ENCODE measurements at places on chromosomes 1 and 21.

- no peak for DNase-seq
Measured at GRCh38 chr21:39180429-39181019, 2.7 kb downstream of the PSMG1 start.

GRCh38 chr1:67191668-67192520 lies 25.6 kb downstream of the IL23R start:
- DNase-seq = no peak

GRCh38 chr1:51605961-51606723 lies 10.8 kb upstream of the OSBPL9 start:
- no peak for DNase-seq

GRCh38 chr1:225253173-225253572 lies 174.7 kb downstream of the LBR start:
- no peak for DNase-seq

DNA sequence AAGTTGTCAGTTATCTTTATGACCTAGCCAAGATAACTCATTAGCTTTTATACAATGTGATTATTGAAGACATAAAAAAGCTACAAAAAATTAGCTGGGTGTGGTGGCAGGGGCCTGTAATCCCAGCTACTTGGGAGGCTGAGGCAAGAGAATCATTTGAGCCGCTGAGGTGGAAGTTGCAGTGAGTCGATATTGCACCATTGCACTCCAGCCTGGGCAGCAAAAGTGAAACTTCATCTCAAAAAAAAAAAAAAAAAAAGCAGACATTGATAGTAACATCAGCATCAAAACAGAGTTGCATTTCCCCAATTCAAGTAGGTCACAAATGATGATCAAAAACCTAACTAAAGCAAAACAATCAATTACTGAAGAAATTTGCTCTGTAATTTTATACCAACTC lies 191.4 kb downstream of the PTGER3 start:
- no peak for DNase-seq

DNA sequence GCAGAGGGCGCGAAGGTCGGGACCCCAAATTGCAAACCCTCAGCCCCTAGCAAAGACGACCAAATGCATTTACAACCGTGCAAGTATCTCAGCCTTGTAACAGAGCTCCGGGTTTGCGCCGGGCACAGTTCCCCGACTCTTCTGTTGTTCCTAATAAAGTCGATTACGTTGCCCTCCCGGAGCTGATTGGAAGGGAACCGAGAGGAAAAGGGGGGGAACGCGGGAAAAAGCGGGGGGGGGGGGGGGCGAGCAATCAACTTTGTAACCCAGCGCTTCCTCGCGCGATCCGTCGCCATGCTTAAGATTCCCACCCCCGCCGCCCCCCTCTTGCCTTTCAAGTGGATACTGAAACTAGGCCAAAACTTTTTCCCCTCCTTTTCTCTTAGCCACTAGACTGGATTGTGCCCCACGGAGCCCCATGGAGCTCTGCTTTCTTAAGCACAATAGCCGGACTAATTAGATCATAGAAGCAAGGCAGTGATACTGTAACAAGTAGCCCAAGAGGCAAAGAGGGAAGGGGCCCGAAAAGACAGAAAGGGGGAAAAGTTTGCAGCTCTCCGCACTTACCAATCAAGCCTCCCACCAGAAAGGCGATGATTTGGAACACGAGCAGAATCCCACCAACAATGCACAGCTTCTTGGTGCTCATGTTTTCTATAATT lies 565 bp downstream of the WLS start:
- no peak for DNase-seq

DNA sequence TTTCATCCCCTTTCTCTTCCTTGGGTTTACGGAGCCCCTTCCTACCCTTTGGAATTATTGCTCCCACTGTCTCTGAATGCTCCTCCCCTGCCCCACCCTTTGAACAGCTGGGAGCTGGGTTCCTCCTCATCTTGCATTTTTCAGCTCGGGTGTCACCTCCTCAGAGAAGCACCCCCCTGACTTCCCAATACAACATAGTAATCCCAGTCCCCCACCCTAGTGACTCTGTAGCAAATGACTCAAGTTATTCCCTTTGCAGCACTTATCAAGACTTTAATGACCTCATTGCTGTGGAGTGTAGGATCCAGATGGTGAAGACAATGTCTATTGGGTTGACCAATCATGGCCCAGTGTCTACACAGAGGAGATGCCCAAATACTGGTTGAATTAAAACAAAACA lies 8.9 kb upstream of the VWA5B1 start:
- DNase-seq = no peak

- no peak for DNase-seq
Measured at GRCh38 chr1:109516872-109517271, 7.3 kb upstream of the AMIGO1 start.

DNA sequence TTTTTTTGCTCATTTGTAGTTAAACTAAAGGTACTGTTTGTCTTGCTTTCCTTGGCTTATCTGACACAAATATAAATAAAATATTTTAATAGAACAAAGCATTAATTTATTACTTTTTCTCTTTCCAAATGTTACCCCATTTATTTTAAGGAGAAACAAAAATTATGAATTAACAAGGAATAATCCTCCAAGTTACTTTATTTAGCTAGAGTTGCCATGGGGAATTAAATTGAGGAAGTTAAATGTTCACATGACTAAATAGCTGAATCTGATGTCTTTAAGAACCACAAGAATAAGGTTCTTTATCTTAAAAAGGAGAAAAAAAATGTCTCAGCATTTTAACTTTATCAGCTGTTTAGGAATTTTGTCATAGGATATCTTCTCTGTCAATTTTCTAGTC lies 12.3 kb downstream of the ATG4C start:
- no peak for DNase-seq

- DNase-seq = no peak
Measured at GRCh38 chr1:33030575-33030974, 6.1 kb downstream of the AK2 start.

DNA sequence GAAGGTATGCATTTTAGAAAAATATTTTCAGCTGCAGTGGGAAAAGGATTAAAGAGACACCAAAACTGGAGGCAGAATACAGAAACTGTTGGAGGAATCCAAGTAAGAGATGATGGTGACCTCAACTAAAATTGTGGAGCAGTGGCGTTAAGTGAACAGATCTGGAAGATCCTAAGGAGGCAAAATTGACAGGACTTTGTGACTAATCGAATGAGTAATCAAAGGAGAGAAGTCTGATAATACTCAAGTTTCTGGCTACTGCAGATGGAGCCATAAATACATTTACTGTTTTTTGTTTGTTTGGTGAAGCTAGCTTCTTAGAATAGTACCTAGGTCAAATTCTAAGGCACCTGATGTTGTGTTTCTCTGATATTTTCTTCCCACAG lies 3.1 kb downstream of the CTBS start:
- DNase-seq = no peak

DNA sequence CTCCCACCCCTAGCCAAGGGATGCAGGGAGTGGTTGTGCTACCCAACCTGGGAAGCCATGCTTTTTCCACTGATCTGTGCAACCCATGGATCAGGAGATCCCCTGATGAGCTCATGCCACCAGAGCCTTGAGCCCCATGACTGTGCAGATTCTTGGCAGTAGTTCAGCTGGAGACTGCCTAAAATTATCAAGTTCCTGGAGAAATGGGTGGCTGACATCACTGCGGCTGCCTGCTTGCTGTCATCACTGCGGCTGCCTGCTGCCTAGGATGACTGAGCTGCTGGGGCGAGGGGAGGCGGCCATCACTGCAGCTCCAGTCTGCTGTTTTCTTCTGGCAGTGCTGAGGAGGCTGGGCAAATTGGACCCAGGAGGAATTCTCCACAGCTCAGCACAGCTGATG lies 159.2 kb downstream of the AGBL4 start:
- no peak for DNase-seq

DNA sequence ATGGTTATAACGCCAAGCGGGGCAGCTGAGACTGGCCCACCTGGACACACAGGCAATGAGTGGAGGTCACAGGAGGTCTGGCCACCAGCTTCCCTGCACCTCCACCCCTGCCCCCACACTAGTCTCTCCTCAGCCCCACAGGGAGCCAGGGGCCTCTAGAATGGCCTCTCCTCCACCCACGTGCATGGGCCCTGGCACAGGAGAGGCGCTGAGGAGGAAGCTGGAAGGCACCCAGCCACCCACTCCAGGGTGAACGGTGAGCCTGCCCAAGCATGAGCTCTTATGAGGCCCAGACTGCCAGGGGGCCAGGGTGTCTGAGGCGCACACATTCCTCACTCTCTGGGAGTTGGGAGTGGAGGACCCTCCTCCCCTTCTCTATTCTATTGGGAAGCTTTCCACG lies 22.2 kb downstream of the LRP8 start:
- no peak for DNase-seq
